ENCODE measurements at places on chromosomes 7 and 10.

DNA sequence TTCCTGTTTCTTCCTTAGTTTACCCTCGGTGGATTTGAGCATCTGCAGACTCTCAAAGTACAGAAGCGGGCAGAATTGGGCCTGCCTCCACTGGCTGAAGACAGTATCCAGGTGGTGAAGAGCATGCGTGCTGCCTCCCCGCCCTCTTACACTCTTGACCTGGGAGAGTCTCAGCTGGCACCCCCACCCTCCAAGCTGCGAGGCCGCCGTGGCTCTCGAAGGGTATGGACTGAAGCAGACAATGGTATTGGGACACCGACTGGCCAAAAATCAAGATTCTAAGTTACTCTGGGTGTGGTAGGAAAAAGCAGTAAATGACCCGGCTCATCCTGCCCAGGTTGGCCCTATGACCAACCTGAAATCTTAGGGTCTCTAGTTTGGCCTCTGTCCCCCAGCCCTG lies 22.2 kb downstream of the STRIP2 start:
- DNase-seq, result no peak

- no peak for DNase-seq
These were observed 2.6 kb upstream of the ZNF746 start for GRCh38 chr7:149500201-149500600.

DNA sequence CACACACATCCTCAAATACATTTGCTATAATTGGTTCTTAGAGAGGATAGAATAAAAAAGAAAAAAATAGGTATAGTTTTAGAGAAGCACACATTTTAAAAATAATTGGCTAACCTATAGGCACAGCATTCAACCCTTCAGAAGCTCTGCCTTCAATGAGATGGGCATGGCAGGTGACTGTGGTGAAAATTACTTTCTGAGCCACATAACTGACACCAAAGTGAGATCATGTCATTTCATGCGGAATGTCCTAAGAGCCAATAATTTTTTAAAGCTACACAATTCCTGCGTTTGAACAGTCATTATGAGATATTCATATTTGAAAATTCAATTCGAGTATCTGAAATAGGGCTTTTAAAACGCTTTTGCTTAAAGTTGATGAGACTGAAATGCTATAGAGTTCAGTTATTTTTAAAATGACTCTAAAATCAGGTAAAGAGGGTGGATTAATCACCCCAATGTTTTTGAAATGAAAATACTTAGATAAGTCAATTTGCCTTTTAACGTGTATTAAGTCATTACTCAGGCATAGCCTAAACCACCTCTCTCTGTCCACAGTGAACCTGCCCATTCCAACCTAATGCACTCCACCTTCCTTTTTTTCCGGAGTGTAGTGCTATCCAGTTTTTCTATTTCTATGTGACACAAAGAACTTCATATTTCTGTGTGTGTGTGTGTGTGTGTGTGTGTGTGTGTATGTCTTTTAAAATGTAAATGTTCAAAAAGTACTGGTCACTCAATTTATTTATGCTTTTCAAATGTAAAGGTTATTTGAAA lies 6.1 kb downstream of the RELN start:
- no peak for DNase-seq

GRCh38 chr7:115047958-115048720 lies 126.2 kb downstream of the MDFIC start:
- no peak for DNase-seq

- no peak for DNase-seq
These were observed 35.2 kb upstream of the GDF10 start for GRCh38 chr10:47264797-47265281.

DNA sequence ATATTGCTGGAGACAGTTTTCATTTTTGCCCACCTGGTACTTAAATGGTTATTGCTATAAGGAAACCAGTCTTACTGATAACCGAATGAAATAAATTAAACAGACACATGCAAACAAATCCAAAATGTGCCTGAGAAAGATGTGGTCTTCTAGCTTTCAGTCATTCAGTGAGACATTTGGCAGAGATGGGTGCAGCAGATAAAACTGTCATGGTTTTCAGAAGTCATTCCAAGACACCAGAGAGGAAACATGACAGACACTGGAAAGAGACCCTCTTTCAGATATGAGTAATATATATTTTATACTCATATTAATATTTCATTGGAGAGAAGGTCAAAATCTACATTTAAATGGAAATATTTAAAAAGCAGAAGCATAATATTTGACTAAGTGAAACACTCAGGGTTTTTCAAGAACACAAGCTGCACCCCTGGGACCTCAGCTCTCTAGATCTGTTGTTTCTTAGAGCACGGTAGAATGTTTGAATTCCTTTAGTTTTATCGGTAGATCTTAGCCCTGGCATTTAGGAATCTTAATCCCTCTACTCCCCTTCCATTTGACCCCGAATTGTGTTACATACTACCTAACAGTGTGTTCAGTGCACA lies 246.1 kb downstream of the AUTS2 start:
- peak; percentile 35 for DNase-seq

DNA sequence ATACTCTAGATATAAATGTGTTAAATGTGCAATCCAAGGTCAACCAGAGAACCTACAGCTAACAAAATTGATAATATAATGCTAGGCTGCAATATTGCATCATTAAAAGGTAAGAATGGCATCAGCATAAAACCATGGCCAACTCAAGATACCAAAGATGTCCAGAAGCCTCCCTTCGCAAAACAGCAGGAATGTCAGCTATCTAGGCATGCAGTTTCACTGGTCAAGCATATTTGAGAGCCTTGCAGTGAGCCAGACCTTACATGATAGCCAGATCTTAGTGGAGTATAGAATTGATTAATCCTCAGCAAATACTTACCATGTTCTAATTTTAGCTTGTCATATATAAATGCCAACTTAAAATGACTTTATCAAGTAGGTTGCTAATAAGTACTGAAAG lies 138.8 kb downstream of the ZEB1 start:
- DNase-seq, result no peak

- DNase-seq, result no peak
These were observed 70.8 kb downstream of the NKX6-2 start for GRCh38 chr10:132714986-132715775.

DNA sequence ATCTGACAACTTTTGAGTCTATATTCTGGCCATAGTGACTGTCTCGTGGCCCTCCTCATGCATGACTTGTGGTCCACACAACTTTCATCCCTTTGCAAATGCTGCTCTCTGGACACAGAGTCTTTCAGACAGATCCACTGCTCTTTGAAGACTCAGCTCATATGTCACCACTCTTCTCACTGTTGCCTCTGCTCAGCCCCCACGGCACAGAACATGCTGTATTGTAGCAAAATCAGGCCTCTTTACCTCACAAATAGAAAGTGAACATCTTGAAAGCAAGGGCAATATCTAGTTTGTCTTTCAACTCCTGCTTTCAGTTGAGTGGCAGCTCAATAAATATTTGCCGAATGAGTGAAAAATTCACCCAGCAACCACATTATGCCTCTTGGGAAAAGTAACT lies 443.5 kb downstream of the NRG3 start:
- DNase-seq, result no peak

GRCh38 chr7:66238773-66239466 lies 33.8 kb downstream of the TPST1 start:
- no peak for DNase-seq

- no peak for DNase-seq
These were observed 213.0 kb upstream of the INHBA start for GRCh38 chr7:41915871-41916270.

DNA sequence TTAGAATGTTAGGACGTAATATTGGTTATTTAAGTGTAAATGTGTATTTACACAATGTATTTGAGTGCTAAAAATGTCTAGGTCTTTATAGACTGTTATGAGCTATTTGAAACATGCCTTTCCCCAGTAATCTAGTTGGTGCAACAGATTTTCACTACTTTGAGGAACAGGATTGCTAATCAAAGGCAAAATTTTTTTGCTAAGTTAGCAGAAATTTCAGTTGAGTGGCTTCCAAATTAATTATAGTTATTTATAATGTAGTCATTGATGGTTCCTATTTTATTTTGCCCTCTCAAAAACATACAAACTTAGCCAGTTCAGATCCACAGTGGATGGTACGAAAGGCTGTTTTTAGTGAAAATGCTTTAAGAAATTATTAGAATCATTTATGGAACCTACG lies 78.7 kb upstream of the LYZL2 start:
- no peak for DNase-seq

DNA sequence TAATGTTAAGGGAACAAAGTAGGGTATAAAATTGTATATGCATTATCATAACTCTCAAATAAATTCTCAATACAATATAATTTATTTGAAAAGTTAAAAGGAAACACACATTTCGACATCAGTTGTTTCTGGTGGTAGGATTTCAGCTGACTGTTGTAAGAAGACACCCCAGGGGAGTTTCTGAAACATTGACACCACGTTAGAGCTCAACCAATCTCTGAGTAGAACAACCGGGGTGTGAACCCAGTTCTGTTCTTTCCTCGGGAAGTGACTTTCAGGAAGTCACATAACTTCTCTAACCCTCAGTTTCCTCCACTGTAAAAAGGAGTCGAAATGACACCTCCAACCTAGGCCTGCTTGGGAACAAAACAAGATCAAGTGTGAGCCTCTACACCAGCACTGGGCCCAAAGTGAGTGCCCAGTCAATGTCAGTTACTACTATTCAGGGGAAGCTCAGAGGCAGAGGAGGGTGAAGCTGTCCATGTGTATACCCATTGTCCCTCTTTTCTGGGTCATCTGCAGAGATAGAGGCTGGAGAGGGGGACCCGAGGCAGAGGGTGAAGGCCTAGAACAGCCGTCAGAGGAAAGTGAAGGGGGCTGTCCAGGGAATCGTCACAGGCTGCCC lies 67.1 kb downstream of the AOAH start:
- DNase-seq, result no peak

GRCh38 chr10:93189944-93190343 lies 116.3 kb downstream of the CYP26A1 start:
- DNase-seq, result no peak

GRCh38 chr10:37456456-37456855 lies 331.1 kb downstream of the ANKRD30A start:
- no peak for DNase-seq

GRCh38 chr10:80540618-80540980 lies 2.9 kb downstream of the SH2D4B start:
- no peak for DNase-seq

DNA sequence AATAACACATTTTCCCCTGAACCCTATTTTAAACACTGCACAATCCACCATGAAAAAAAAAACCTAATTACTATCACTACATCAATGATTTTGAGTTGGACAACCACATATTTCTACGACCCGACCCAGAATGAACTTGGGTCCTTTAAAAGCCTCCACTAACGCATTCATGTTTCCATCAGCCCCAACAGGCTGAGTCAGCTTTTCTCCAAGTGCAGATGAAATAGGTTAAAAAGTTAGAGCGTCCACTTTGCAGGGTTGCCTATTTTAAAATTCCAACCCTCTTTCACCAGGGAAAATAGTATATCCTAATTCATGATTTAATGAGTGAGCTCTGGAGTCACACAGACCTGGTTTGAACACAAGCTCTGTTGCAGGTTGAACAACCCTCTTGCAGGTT lies 501.0 kb upstream of the SORCS1 start:
- no peak for DNase-seq

DNA sequence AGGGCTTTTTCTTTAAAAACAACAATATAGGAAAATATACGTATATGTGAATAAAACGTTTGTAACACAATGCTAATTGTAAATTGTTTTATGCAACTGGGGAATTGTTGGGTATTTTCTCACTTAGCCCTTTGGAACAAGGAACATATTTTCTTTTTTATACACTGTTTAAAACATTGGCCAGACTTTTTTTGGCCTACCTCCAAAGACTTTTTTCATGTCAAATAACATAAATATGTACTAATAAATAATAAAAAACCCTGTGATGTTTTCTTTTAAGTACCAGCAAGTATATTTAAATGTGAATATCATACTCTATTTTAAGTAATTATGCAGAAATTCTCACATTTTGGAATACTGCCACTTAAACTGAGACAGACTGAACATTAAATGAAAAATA lies 15.7 kb downstream of the TMEM106B start:
- no peak for DNase-seq

DNA sequence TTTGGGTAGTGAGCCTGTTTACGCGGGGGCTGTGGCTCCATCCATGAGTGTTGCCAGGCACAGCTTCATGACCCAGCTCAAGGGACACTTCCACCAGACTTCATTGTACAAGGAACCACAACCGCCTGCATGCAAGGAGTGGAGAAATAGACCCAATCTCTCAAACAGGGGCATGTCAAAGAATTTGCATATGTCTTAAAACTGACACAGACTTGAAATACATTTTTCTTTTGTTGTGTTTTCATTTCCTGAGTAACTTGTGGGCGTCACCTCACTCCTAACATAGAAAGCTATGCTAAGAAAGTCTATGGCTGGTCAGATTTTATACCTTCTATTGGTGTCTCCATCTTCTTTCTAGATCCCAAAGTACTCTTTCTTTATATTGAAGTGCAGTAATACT lies 266.2 kb upstream of the RNF32 start:
- DNase-seq, result no peak

GRCh38 chr7:142587578-142588191 lies 161.6 kb upstream of the PRSS1 start:
- DNase-seq, result no peak

- no peak for DNase-seq
These were observed 173.0 kb upstream of the LANCL2 start for GRCh38 chr7:55191926-55192692.

- no peak for DNase-seq
These were observed 967 bp downstream of the ELFN1 start for GRCh38 chr7:1670894-1671593.

- DNase-seq, result no peak
These were observed 705.6 kb upstream of the GALNT17 start for GRCh38 chr7:70426249-70426880.

- peak; percentile 23 for DNase-seq
These were observed 75.8 kb downstream of the C1GALT1 start for GRCh38 chr7:7257899-7258692.

GRCh38 chr7:134899729-134900128 lies 86.6 kb upstream of the AGBL3 start:
- no peak for DNase-seq

GRCh38 chr10:123582084-123582989 lies 83.8 kb upstream of the GPR26 start:
- DNase-seq, result peak; percentile 59

DNA sequence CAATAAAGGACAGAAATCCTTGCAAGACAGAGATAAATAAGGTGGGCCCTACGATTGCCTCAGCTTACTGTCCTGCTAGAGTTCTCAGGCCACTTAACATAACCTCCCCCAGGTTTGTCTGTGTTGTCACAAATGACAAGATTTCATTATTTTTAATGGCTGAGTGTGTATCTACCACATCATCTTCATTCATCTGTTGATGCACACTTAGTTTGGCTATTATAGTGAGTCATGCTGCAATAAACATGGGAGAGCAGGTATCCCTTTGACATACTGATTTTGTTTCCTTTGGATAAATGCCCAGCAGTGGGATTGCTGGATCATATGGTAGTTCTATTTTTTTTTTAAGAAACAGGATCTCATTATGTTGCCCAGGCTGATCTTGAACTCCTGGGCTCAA lies 60.6 kb downstream of the PRTFDC1 start:
- DNase-seq, result no peak

GRCh38 chr10:73759512-73760115 lies 15.4 kb downstream of the SEC24C start:
- DNase-seq, result no peak
